ENCODE measurements at places on chromosomes 2 and 18. TPM values are rescaled to one million over a fixed set of nuclear protein-coding genes. Genes with fewer than 3 reads are reported as not detected.

- DNase-seq: no peak
Measured at GRCh38 chr2:60560734-60561644, 7.5 kb upstream of the BCL11A start.

DNA sequence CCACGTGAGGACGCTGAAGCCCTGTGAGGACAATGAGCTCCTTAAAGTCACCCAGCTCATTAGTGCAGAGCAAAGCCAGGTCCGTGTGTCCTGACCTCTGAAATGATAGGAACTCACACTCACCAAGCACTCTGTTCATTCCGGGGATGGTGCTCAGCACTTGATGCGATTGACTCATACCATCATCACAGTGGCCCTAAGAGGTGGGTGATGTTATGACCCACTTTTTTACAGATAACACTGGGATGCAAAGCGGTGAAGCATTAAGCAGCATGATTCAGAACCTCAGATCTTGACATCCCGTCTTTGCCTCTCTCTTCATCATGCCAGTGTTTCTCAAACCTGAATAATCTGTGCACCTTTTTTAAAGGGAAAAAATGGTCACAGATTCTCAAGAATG, 234.8 kb downstream of the ALPK2 start:
- DNase-seq: no peak

DNA sequence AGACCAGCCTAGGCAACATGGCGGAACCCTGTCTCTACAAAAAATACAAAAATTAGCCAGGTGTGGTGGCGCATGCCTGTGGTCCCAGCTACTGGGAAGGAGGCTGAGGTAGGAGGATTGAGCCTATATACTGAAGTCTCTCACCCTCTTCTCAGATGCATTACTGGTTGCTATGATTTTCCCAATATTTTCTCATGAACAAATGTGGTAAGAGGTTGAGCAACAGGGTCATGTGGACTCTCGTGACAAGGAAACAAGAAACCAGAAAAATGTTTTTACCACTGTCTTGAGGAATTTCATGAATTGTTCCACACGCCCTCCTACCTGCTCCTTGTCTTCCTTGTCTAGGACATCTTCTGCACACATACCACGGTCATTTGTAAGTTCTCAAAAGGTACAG, 12.4 kb downstream of the LMAN2L start:
- DNase-seq: no peak

GRCh38 chr2:161825429-161825828, 201.2 kb downstream of the SLC4A10 start:
- no peak for DNase-seq

GRCh38 chr18:45920367-45920766, 46.8 kb downstream of the EPG5 start:
- no peak for DNase-seq

The RPRM gene
- 3.3 TPM for total RNA-seq

- no peak for DNase-seq
Measured at GRCh38 chr18:41695441-41695840, 259.6 kb upstream of the PIK3C3 start.

- DNase-seq: peak; percentile 57
Measured at GRCh38 chr2:705971-706511, 28.8 kb upstream of the TMEM18 start.

DNA sequence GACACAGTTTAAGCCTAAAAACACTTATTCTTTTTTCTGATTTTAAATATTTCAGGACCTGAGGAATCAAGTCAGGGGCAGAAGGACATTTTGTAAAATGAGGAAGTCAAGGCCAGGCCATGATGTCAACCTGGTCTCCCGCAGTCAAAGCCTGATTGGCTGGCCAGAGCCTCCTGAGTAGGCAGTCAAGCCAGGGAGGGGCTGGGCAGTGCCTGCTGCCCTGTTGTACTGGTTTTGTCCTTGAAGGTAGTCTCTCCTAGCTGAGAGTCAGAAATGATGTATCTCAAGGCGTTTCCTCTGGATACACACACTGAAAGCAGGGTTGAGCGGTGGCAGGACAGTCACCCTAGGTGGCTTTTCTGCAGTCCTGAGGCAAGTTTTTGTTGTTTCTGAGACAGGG, 19.8 kb downstream of the CCT7 start:
- DNase-seq: no peak

DNA sequence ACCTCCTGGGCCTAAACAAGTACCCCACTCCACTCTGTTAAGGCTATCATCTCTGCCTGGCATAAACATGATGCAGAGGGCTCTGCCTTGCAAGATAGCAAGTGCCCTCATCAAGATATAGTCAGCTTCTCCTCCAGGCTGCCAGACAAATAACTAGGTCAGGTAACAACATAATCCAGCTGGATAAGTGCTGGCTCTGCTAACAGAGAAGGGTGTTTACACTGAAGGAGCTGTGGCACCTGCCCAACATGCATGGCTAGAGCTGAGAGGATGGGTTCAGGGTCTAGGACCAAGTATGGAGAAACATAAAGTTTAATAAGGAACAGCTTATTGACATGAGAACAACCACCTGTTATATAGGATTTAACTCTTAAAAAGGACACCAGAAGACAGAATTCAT, 42.8 kb downstream of the DLGAP1 start:
- no peak for DNase-seq

- DNase-seq: peak; percentile 85
Measured at GRCh38 chr2:221792971-221793521, 220.9 kb upstream of the EPHA4 start.

- DNase-seq: no peak
Measured at GRCh38 chr2:107132070-107132469, 246.1 kb upstream of the ST6GAL2 start.

DNA sequence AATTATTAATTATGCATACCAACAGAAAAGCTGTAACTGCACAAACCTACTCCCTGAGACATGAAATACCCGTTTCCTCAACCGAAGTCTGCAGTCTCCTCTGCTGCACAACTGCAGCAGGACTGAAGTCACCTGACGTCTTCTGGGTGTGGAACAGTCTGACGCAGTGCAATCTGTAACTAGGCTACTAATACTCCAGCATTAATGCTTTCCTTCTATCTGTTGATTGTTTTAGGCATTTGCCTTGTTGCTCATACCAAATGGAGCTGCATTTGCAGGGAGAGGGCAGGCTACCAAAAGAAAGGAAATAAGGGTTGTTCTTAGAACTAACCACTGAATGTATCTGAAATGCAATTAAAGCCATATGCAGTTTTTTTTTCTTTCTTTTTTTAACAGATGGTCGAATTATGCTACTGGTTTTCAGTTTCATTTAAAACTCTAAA, 40.1 kb downstream of the RTN4 start:
- no peak for DNase-seq

- no peak for DNase-seq
Measured at GRCh38 chr18:48932462-48932818, 18.3 kb downstream of the SMAD7 start.

GRCh38 chr2:48248251-48248933, 281.6 kb upstream of the STON1 start:
- DNase-seq: no peak

- no peak for DNase-seq
Measured at GRCh38 chr2:62578803-62579640, 73.0 kb upstream of the TMEM17 start.

DNA sequence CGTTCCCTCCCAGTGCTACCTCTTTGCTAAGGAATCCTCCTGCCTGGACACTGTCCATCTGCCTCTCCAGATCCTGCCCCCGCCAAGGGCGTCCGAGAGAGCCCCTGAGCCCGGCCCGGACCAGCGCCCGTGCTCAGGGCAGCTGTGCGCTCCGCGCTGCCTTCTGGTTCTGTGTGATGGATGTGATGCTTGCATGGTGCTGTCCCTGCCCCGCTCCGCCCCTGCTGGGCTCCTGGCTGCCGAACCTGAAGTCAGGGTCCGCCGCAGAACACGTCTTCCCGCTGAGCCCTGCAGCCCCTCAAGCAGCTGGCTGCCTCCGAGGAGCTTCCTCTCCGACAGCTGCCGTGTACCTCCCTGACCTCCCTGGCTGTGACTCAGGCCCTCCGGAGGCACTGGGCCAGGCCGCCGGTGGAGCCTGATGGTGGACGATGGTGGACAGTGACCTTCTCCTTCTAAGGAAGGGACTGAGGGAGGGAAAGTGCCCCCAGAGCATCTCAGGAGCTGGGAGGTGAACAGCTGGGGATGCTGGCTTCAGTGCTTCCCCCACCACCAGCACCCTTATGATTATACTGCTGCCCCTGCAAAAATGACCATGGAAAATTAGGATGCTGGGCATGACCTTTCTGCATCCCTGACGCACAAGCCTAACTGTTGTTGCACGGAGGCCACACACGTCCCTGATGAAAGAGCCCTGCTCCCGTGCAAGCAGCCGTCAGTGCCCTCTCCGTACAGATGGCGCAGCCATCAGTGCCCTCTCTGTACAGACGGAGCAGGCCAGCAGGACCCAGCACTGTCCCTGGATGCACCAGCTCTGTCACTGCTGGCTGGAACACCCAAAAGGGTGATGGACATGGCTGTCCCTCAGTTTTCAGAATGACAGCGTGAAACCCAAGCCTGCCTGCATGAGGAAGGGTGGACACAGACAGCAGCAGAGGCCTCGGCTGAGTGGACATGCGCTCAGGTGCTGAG, 99.3 kb downstream of the TPO start:
- DNase-seq: no peak

- no peak for DNase-seq
Measured at GRCh38 chr2:97673915-97674283, 4.4 kb downstream of the C2orf92 start.

DNA sequence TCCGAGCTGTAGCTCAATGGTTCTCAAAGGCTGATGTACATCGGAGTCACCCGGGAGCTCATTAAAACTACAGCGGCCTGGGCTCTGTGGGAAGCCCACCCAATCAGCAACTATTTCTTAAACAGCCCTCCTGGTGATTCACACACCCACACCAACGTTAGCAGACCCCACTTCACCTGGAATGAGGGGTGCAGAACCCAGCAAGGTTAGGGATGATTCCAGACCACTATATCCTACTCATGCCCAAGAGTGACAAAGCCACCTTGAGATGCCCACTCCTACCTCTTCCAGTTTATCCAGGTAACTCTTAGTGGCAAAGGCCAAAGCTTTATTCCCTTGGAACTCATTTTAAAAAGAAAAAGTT, 149.7 kb downstream of the RHBDD1 start:
- no peak for DNase-seq

GRCh38 chr2:71299507-71299906, 32.1 kb upstream of the ZNF638 start:
- no peak for DNase-seq

The TBR1 gene
- total RNA-seq: not detected

DNA sequence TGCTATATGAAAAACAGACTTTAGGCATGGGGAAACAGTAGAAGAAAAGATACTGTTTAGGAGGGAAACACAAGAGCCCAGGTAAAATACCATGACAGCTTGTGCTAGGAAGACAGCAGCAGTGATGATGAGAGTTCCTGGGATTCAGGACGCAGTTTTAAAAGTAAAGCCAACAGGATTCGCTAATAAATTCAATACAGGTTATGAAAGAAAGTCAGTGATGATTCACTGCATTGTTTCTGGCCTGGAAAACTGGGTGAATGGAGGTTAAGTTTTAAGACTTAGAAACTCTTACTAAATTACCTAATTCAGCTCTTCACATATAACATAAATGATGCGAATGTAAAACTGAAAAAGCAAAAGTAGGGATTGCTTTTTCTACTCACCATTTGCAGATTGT, 27.9 kb upstream of the RNU4ATAC start:
- no peak for DNase-seq

GRCh38 chr2:231720987-231721966, 13.0 kb downstream of the PTMA start:
- DNase-seq: no peak

All from esophagus muscularis mucosa (tissue), 4 donors.